ENCODE measurements at places on chromosomes 7 and 10.

GRCh38 chr10:113498997-113499396 lies 53.9 kb upstream of the HABP2 start:
- no peak for DNase-seq

GRCh38 chr10:92575961-92576360 lies 2.1 kb upstream of the IDE start:
- DNase-seq, result no peak

DNA sequence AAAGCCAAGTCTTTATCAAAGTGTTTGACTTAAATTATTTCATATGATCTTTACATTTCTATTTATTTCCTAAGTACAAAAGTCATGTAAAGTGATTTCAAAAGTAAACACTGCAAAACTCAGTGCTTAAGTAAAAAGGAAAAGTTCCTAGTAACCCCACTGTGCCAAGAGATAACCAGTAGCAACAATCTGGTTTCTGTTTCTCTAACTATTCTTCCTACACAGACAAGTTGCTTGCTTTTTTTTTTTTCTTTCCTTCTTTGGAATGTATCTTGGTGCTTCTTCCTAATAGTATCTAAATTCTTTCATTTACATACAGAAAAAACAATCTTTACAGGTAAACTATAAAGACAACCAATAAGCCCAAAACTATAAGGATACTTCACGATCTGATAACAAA lies 3.1 kb downstream of the JCAD start:
- DNase-seq, result no peak

- no peak for DNase-seq
These were observed 462.7 kb downstream of the SUGCT start for GRCh38 chr7:40597517-40597916.

- no peak for DNase-seq
These were observed 762 bp downstream of the PON1 start for GRCh38 chr7:95323410-95324129.

GRCh38 chr10:113948048-113948447 lies 93.6 kb downstream of the NHLRC2 start:
- DNase-seq, result no peak

DNA sequence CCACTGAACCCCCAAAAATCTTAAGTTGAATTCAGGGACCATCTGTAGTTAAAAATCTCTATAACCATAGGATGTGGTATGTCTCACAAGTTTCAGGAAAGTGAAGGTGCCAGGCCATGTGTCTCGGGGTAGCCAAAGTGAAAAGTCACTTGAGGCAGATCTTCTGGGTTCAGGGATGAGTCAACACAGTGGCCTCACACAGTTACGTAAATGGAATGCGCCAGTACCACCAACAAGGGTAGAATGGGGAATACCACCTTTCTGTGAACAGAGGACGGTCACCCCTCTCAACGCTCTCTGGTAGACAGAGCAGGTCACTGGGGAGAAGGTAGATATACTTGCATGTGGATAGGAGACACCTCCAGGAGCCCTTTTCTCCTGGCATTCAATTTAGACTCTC lies 71.4 kb downstream of the ELMO1 start:
- DNase-seq, result no peak
